Stimulated activated CD8-positive, alpha-beta memory T cell treated with anti-CD3 and anti-CD28 coated beads, Interleukin-15, amount 100 ng/mL, for 4 hours (primary cell): ENCODE measurements at places on chromosomes 4 and X.

DNA sequence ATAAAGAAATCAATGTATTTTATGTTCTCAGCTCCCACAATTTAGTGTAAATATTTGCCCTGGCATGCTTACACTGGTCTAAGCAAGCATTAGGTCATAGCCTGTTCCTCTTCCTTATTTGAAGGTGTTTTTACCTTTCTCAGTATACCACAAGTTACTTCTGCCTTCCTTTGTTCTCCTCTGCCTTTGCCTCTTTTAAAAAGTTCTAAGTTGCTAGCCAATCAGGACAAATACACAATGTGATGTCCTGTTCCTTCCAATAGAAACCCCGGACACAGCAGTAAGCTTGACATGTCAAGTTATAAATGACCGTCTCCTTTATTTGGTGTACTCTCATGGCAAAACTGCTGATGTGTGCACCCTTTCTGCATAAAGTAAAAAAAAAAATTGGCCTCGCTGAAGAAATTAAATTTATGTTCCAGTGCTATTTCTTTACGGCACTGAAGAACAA lies 49.4 kb downstream of the UGT2B10 start:
- DNase-seq: no peak

DNA sequence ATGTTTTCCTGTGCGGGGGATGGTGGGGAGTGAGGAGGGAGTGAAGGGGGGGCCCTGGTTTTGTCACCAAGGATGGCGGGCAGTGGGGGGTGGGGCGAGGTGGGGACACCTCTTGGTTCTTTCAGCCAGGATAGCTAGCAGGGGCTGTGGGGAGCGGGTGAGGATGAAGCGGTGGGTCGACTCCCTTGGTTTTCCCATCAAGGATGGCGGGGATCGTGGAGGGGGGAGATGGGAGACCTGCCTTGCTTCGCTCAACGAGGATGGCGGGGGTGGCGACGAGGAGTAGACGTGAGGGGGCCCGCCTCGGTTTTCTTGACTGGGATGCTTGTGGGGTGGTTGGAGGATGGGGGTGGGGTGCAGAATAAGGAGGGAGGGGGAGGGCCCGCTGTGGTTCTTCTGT lies 643 bp downstream of the FHL1 start:
- no peak for DNase-seq

DNA sequence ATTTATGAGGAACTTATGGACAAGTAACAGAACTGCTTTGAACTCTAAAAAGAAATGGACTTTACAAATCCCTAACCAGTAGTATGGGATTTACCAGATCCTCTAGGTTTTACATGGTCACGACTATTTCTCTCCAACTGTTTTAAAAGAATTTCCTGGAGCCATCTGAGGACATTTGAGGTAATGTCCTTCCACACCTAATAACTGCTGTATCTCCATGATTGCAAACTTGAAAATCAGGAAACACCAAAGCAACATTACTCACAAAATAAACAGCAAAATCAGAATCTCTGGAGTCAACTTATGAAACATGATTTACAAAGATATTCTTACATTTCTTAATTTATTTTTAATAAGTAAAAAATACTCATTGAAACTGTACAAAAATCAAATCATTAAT lies 58.0 kb downstream of the STAP1 start:
- no peak for DNase-seq

DNA sequence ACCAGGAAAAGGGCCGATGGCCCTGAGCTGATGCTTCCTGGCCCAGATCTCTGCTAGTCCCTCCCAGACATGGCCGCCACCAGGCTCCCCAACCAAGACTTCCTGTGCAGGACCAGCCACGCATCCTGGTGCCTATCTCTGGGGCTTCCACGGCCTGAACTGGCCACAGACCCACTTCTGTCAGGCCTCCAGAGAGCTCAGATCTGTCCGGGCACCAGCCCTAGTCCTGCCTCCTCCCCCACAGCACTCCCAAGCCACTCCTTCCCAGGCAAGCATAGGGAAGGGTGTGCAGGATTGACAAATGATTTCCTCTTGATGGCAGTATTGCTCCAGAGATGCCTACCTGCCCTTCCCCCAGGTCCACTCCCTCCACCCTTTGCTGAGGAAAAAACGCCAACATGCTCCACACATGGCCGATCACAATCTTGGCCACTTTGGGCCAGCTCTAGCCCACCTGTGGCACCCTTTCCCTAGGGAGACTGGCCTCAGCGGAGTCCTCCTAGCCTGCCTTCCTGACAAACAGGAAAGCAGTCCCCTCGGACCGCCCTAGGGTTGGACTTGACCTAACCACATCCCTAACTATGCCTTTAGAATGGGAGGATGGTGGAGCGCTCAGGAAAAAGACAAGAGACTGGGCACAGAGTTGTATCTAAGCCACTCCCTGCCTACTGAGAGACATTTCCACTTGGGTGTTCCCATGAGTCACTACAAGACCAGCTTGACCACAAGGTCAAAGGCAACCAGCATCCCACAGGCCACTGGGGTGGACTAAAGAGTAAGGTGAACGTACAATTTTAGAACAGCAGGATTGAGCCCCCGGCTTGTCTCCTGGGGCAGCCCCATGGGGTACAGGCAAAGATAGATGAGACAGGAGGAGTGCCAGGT lies 277.5 kb upstream of the AGTR2 start:
- no peak for DNase-seq

DNA sequence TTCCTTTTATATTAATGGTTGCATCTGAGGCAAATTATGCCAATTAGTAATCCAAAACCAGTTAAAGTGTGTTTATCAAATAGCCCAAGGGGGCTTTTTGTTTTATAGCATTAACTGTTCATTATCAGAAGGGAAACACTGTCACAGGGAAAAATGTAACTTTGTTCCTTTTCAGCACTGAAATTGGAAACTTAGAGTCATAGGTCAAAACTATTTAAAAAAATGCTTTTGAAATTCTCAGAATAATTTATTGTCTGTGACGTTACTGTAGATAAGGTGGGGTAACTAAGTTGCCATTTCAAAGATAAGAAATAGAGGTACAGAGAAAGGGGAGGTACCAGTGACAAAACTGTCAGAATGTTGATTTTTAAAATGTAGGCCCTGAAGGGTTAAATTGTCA lies 129.3 kb downstream of the AKAP4 start:
- DNase-seq: no peak

DNA sequence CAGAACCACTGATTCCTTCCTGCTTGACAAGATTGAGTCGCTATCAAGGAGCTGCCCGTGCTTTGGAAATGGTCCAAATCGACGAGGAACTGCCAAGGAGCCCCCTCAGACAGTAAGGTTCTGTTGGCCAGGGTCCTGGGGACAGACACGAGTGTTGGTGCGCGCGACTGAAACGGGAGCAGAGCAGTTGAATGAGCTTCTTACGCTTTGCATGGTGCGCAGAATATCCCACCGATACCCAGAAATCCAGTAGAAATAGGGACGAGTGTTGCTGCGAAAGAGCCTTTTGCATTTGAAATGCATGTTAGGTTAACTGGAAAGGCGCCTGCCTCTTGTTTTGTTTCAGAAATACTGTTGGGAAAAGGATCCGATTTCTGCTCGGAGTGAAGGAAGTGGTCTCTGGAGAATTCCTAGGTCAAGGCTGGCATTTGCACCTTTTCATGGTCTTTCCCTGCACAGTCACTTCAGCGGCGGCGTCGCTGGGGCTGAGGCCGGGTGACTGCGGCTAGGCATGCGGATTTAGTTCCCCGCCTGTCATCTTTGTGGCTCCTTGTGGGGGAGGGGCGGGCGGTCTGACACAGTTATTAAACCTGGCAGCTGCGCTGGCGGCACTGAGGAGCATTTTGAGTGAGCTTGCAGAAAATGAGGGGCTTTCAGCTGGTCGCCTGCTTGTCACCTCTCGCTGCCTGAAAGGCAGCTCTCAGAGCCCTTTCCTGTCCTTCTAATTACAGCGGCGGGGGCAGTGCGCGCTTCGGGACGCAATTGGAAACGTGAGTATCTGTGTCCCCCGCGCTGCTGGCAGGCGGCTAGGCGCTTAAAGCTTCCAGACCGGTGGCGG lies 51.5 kb upstream of the TRIM2 start:
- peak; percentile 30 for DNase-seq

DNA sequence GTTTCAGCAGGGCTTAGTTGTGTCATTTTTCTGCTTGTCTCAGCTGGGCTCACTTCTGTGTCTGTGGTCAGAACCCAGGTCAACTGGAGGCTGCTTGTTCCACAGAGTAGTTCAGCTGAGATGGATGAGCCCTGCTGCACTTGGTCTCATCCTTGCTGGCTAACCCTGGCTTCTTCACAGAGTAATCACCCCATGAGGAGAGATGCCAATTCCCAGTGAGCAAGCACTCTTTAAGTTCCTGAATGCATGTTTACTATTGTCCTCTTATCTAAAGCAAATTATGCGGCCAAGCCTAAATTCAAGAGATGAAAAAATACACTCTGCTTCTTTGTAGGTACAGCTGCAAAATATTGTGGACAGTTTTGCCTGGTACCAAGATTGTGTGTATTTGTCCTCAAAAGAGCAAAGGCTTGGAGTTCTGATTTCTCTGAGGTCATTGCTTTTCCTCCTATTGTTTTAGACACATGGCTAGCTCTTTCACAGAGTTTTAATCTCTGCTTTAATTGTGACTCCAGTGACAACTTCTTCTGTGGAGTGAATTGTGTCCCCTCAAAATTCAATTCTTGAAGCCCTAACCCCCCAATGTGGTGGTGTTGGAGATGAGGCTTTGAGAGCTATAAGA lies 236.6 kb upstream of the ANKRD50 start:
- DNase-seq: no peak

GRCh38 chr4:152161676-152162330 lies 374.1 kb downstream of the FBXW7 start:
- no peak for DNase-seq

- no peak for DNase-seq
These were observed 37.1 kb upstream of the XPNPEP2 start for GRCh38 chrX:129701624-129702069.

- no peak for DNase-seq
These were observed 151.8 kb downstream of the SPATA18 start for GRCh38 chr4:52202931-52203330.

DNA sequence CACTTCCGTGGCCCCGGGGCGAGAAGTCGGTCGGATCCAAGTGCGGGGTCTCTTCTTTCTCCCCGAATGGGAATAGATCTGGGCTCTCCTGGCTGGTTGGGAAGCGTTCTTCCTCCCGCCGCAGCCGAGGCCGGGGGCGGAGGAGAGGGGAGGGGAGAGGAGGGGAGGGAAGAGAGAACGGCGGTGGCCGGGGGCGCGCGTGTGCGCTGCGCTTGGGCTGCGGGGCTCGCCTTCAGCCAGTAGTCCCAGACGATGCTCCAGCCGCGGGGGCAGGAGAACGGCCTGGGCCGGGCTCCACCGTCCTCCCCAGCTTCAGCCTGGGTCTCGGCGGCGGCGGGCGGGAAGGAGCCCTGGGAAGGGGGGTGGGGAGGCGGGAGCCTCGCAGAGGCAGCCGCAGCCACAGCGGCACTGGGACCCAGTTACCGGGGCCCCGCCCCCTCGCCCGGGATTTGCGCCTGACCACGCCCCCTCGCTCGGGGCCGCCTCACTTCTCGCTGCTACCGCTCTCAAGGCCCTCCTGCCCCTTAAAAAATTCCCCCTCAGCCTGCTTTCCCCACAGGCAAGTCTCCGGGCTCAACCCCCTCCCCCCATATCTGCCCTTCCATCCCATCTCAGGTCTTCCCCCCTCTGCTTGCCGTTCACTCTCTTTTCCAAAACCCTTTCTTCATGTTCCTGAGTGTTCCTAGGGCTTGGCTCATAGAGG lies at the start of gene FGD1:
FGD1 (minus strand) TSS at position 421 of the 703 bp plus-strand sequence. CDS start 802 bp downstream, outside the sequence.
- DNase-seq: no peak

- no peak for DNase-seq
These were observed 27.5 kb downstream of the SETD7 start for GRCh38 chr4:139528377-139529005.

DNA sequence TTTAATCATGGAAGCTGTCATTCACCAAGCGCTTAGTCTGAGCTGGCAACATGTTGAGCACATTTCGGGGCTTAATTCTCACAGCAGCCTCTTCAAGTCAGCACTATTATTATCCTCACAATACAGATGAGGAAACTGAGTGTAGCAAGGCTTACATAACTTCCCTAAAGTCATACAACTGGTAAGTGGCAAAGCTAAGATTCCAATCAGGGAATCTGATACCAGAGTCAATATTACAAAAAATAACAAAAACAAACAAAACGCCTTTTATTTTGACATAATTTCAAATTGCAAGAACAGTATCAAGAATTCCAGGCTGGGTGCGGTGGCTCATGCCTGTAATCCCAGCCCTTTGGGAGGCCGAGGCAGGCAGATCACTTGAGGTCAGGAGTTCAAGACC lies 120.4 kb upstream of the DUSP21 start:
- DNase-seq: no peak

GRCh38 chr4:138174981-138175794 lies 67.0 kb downstream of the SLC7A11 start:
- no peak for DNase-seq

DNA sequence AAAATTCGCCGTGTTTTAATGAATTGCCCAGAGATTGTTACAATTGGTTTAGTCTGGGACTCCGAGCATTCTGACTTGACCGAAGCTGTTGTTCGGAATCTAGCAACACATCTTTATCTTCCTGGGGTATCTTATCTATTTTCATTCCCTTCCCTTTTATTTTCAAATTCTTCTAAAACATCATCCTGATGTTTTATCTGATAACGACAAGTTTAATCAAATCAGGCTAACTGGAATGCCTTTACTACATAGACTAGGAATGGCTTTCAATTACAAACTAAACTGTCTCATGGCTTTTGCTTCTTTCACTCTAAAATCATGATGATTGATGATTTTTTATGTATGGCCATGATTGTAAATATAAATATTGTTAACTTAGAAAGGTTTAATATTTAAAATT lies 48.0 kb downstream of the USP53 start:
- DNase-seq: no peak

- no peak for DNase-seq
These were observed 146.4 kb upstream of the NOCT start for GRCh38 chr4:138869165-138869564.
